NCI-H774 (cell line): ENCODE measurements at places on chromosomes 2 and 18.

DNA sequence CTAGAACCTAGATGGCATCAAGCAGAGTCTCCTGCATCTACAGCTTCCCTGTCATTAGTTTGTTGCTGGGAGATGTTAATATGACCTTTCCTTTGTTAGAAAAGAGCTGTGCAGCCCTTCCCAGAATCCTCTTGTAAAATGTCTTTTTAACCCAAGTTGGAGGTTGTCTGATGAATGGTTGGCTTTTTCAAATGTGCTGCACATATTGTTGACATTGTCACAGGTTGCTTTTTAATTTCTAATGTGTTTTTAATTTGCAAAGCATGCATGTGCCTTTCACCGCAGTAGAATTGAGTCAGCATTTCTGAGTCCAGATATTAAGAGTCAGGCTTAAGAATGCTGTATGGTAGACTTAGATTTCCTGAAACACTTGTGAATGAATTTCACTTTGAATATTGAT lies 120.8 kb downstream of the GREB1L start:
- DNase-seq: no peak

DNA sequence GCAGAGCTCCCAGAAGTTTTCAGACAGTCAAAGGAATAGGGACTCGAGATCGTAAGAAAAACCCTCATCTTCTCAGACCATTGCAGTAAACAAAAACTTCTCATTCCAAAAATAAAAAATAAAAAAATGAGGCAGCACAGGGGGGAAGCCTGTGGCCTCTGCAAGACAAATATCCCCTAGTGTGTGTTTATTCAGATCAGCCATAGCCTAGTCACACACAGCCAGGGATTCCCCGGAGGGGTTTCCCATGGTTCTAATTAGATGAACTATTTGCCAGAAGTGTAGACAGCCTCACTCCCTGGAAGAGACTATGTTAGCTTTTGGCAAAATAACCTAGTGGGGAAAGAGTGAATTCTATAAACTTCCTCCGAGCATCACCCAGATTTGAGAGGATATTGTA lies 122.9 kb upstream of the KLF7 start:
- no peak for DNase-seq

DNA sequence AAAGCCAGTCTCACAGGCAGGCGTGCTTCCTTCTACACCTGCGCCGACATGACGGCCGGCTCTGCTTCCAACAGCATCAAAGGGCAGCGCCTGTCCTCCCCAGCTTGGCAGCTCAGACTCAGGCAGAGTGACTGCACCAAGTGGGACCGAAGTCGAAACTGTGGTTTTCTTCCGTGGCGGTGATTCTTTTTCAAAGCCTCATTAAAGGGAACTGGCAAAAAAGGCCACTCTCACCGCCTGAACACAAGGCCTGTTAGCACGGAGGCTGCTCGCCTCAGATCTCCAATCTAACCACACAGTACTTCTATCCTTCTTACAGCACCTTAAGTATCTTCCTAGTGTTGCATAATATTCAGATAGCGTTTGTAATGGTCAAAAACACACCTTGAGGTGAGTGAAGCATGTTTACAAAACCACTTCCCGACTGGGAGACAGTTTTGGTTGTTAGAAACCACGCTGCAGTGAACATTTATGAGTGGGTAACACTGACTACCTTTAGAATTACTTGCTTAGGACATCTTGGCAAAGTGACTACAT lies 236.4 kb downstream of the HDAC4 start:
- no peak for DNase-seq

- no peak for DNase-seq
Observed at GRCh38 chr18:26792661-26793060, 72.8 kb downstream of the AQP4 start.

DNA sequence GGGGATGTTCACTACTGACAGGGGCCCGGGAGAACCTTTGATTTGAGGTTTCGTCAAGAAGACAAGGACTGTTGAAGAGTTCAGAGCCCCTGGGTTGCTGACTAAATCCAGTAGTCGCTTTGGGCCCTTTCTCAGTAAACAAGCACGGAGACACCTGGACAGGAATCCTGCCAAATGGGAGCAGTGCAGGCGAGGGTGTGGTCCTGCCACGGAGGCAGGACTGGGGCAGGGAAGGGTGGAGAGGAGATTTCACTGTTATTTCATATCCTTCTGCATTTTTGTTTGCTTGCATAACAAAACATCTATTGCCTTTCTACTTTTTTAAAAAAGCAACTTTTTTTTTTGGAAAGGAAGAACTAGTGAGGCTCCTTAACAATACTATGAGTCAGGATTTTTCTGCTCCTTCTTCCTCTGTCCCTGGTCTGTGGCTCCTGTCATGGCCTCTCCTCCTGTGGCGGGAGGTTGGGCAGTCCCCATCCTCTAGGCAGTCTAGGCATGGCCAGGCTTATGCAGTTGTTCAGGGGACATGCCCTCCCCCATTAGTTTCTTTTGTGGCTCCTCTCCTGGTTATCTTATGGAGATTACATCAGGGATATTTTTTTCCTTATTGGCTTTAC lies 57.7 kb downstream of the ARHGEF4 start:
- no peak for DNase-seq
